Activated T-helper 1 cell treated with anti-CD3 and anti-CD28 coated beads, Interleukin-12 subunit alpha, Interleukin-12 subunit beta, Interleukin-2, Interleukin-4 antibody, amounts not matched to agents 30 ng/mL and 10 ng/mL and 1 ng/mL, durations not matched to agents 14 hours and 24 hours and 36 hours (primary cell): ENCODE measurements at places on chromosomes 4 and X. TPM values are rescaled to one million over a fixed set of nuclear protein-coding genes. Genes with fewer than 3 reads are reported as not detected.

USP27X gene
- 1.2 and 1.9 TPM in 2 replicates for total RNA-seq

NWD2 gene
- total RNA-seq = not detected in 2 replicates

RNF175 gene
- total RNA-seq = not detected in 2 replicates

KIF4A gene
- total RNA-seq = 18.7 and 19.4 TPM in 2 replicates

SMC1A gene
- 122 and 138 TPM in 2 replicates for total RNA-seq

PCDH19 gene
- 0.03 TPM in 1 of 2 replicates, not detected in the other for total RNA-seq
